Activated CD4-positive, alpha-beta T cell treated with anti-CD3 and anti-CD28 coated beads for 48 hours (primary cell): ENCODE measurements at places on chromosomes 3 and 15.

DNA sequence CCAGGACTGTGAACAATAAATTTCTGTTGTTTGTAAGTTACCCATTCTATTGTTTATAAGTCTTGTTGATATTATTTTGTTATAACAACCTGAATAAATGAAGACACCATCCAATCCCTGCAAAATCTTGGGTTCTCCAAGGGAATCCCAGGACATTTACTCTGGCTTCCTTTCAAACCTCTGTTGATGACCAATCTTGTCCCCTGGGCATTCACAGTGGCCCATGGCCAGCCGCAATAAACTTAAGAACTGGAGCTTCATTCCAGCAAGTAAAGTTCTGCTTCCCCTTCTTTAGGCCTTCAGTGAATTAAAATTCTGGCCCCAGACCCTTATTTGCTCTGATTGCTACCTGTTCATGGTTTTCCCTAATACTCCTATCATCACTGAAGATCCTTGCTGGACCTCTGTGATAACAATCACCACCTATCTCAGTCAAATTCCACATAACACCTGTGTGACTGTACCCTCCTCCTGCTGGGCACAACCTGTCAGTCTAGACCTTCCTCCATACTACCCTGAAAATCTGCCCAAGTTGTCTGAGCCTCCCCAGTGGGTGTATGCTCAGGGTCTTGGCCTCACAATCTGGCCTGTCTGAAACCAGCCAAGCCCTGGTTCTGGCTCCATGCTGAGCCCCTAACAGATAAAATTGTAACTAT is 153.1 kb downstream of the SEMA6D start:
- no peak for DNase-seq

DNA sequence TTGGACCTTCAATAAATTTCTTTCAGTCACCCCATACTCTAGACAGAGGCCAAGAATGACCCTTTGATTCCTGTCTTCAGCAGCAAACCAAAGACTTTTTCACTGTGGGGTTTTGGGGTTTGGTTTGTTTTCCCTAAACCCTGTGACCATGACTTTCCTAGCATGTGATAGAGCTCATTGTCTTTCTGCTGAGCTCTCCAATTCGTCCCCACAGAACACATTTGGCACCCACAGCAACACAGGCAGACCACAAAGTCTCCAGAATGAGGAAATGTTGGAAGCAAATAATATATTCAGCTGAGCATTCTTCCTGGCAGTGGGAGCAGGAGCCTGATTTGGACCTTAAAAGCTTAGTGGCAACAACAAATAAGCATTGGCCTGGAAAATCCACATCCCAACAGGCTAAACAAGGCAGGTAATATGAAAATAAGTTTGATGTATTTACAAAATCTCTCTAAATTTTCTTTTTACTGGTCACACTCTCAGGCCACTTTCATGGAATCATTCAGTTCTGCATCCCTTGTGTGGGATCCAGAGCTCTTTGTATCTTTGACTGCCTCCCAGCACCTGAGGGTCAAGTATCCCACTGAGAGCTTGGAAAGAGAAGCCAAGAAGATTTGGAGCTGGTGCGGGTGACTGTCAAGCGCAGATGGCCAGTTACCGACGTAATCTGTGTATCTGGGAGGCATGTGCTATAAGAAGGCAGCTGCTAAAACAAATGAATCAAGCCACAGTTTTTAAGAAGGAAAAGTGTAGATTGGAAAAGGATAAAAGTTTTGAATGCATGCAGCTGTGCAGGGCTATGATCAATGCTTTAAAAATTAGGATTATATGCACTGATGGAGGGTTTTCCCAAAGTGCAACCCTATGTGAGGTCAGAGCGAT is 36.5 kb upstream of the CPB1 start:
- DNase-seq = no peak

- no peak for DNase-seq
Measured at GRCh38 chr15:50506121-50506520, 40.3 kb downstream of the USP50 start.

DNA sequence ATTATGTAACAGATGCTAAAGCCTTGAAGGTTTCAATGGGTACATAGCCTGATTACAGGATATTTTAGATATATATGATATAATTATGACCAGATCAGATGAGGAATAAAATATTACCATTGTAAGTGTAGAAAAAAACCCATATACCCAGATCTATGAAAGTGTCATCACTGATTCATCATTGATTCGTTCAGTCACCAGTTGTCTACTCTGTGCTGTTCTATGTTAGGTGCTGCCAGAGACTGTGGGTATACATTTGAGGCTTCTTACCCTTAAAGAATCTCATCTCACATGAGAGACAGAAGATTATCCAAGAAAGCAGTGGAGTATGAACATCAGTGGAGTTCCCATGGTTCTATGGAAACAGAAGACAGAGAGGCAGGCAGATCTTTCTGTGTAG is 92.2 kb downstream of the MBNL1 start:
- no peak for DNase-seq

DNA sequence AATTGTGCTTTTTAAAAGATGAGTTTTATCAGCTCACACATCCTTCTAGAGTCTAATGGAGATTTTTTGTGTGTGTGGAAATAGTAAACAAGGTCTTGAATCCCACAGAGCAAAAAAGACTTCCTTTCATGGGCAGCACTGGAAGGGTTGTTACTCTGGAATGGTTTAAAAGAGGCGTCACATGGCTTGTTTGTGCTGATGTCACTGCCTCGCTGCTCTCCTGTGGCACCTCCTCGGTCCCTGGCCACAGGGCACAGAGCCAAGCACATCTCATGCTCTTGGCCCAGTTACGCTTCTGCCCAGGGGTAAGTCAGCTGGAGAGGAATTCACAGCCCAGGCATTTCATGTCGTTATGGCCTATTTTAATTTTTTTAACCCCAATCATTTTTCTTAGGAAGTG is 53.2 kb downstream of the PGPEP1L start:
- no peak for DNase-seq

DNA sequence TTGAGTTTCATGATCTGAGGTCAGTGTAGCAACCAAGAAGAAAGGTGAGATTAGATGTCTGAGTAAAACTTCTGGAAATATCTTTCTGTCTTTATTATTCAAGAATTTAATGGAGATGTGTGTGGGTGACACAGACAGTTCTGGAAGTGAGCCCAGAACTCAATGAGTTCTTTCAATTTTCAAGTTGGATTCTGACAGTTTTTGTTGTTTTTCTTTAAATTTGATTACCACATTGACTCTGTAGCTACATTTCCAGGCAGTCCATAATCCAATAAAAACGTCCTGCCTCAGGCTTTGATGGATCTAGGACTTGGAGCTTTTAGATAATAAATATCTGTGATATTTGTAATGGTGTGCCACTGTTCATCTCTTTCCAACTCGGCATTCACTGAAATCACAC is 3.9 kb upstream of the PARP14 start:
- no peak for DNase-seq

GRCh38 chr3:10646531-10647335 is 141.3 kb upstream of the ATP2B2 start:
- no peak for DNase-seq

DNA sequence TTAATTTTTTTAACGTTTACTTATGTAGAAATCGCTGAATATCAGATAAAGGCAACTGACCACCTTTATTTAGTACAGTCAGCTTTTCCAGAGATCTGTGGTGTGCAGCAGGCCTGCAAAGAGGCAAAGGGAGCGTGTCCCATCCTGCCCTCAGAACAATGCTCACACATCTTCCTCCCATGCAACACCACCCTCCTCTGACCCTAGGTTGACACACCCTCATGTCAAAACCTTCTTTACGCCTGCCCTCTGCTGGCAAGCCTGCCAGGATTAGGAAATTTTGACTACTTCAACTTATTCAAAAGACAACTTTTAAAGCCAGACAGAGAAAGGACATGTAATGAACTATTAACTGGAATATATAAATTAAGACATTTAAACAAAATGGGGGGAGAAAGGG is 513.7 kb downstream of the FOXP1 start:
- peak; percentile 75 for DNase-seq

DNA sequence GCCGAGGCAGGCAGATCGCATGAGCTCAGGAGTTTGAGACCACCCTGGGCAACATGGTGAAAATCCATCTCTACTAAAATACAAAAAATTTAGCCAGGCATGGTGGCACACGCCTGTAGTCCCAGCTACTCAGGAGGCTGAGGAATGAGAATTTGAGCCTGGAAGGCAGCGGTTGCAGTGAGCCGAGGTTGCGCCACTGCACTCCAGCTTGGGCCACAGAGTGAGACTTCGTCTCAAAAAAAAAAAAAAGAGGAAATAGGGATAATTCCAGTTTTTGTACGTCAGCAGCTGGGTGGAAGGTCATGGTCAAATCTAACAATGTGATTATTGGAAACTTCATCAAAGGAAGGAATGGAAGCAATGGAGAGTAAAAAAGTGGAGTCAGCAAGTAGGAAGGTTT is 3.1 kb downstream of the CMC1 start:
- no peak for DNase-seq

- DNase-seq = no peak
Measured at GRCh38 chr3:168459226-168459784, 363.6 kb upstream of the GOLIM4 start.

DNA sequence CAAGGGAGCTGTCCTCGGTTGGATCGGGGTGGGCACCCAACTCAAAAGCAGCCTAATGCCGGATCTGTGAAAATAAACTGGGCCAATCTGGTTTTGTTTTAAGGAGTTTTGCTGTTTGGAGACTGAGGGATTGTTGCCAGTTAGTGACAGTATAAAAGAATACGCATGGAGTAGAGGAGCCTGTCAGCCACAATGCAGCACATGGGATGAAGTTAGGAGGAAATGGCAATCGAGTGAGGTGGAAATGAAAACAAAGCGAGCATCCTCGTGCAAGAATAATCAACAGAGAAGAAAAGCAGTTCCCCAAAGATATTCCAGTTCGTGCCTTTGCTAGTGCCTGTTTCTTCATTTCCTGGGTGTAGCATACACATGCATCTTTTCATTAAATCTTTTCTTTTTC is 108.4 kb upstream of the RORA start:
- DNase-seq = no peak

DNA sequence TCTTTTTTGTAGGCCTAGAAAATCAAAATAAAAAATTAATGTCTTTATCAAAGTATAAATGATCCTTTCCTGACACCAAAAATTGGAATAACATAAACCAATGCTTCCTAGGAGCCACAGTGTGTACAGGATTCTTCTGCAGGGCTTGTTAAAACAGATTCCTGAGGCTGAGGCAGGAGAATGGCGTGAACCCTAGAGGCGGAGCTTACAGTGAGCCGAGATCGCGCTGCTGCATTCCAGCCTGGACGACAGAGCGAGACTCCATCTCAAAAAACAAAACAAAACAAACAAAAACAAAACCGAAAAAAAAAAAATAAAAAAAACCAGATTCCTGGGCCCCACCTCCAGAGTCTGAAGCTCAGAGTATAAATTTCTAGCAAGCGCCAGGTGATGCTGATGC is 78.0 kb downstream of the PEX5L start:
- DNase-seq = no peak

- no peak for DNase-seq
Measured at GRCh38 chr15:41981371-41982132, 9.2 kb upstream of the EHD4 start.

DNA sequence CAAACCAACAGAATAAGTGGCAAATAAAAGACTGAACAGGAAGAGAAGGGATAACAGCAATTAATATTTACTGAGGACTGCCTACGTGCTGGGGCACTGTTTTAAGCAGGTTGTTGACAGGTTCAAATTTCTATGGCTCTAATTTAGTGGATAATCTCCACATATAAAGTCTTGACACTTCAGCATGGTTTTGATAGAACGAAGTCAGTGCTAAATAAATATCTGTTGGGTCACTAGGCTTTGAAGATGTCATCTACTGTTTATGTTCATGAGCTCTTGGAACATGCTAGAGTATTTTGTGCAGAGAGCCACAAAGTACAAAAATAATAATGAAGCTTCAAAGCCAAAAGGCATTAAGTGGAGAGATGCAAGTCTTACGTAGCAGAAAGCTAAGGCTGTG is 74.0 kb downstream of the SFMBT1 start:
- no peak for DNase-seq

DNA sequence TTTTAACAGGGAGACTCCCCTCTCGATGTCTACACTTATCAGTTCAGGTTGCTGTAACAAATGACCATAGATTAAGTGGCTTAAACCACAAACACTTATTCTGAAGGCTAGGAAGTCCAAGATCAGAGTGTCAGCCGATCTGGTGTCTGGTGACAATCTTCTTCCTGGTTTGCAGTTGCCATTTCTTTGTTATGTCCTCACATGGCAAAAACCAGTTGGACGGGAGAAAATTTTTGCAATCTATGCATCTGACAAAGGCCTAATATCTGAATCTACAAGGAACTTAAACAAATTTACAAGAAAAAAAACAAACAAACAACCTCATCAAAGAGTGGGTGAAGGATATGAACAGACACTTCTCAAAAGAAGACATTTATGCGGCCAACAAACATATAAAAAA is 116.9 kb upstream of the FOXB1 start:
- DNase-seq = no peak

DNA sequence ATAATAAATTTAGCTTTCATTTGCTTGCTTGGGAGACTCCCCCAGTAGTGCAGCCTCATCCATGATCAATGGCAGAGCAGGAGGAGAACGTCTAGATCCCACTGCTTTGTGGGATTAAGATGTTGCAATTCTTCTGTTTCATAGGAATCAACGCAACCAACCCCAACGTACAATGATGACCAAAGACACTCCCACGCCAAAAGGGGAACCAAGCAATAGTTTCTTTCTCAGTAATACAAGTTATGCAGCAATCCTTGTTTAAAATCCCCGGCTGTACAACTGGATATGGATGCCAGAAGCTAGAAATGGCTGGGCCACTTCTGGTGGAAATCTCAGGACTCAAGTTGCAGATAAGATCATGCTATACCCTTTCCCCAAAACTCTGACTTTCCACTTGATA is 411.2 kb downstream of the VPS13C start:
- DNase-seq = no peak

- no peak for DNase-seq
Measured at GRCh38 chr3:120572027-120572426, 24.1 kb upstream of the NDUFB4 start.

DNA sequence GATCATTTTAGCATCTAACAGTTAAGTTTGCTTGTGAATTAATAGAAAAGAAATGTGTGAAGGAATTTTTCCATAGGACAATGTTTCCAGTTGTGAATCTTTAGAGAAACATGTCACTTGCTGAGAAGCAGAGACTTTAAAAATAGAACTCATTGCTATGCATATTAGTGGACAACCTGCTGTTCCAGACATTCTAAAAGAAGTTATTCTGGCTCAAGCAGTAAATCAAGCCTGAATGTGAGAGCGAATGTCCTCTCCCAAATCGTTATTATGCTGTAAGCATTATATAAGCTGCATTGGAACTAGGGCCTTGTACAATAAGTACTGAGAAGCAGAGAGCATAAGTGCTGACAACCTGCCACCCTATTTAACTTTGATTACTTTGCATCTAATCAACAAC is 990.9 kb downstream of the PLOD2 start:
- DNase-seq = no peak

DNA sequence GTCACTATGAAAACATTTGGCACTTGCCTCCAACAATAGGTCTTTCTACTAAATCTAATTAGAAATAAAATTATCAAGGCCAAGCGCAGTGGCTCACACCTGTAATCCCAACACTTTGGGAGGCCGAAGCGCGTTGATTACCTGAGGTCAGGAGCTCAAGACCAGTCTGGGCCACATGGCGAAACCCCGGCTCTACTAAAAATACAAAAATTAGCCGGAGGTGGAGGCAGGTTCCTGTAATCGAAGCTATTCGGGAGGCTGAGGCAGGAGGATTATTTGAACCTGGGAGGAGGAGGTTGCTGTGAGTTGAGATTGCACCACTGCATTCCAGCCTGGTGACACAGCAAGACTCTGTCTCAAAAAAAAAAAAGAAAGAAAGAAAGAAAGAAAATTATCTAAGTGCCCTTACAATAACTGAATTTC is 1.6 kb upstream of the PLD1 start:
- DNase-seq = no peak
